ENCODE measurements at places on chromosomes 6 and 20. TPM values are rescaled to one million over a fixed set of nuclear protein-coding genes. Genes with fewer than 3 reads are reported as not detected.

Gene LRRC73
- not detected for polyA plus RNA-seq

DNA sequence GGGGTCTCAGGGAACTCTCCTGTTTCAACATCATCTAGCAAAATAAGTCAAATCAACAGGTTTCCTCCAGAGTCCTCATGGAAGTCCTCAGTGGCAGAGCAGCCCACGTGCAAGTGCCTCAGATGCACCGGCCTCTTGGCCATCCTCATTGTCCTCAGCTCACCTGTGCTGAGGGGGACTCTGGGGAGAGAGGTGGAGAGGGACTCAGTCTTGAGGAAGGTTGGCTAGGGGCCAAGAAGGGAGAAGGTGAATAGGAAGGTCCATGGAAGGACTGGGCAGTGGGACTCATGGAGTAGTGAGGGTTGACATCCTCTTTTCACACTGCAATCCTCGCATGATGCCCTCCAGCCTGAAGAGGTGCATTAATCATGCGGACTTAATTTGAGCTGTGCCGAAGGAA is 77.9 kb upstream of the DUSP22 start:
- no peak for DNase-seq

- DNase-seq, result no peak
Observed at GRCh38 chr6:21753241-21754108, 159.9 kb downstream of the SOX4 start.

DNA sequence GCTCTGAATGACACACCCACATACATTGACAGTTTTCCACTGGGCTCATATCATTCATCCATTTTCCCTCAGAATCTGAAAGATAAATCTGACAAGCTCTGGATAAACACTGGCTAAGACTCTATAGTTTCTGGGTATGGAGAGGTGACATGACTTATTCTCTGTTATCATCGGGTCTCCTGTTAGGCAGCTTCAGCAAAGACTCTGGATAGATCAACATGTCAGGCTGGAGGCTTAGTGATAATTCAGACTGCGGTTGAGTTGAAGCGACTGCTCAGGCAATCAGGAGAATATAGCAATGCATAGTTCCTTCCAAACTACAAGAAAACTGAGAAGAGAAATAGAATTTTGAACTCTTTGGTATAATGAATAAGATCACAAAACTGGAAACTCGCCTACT is 394.6 kb downstream of the CBLN4 start:
- no peak for DNase-seq

DNA sequence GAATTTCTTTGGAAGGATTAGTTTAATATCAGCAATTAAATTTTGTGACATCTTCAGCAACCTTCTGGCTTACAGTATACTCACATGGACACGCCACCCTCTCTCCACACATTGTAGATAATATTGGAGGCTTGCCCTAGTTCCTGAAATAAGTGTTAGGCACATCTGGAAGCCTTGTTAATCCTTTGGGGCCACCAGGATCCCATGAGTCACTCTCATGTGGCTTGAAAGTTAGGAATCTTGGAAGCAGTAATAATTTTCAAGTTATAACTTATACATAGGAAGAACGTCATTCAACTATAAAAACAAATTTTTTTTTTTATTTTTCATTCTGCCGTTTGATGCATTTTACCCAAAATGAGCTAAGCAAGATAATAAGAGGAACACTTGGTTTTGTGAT is 20.5 kb downstream of the LAMA4 start:
- DNase-seq, result no peak

DNA sequence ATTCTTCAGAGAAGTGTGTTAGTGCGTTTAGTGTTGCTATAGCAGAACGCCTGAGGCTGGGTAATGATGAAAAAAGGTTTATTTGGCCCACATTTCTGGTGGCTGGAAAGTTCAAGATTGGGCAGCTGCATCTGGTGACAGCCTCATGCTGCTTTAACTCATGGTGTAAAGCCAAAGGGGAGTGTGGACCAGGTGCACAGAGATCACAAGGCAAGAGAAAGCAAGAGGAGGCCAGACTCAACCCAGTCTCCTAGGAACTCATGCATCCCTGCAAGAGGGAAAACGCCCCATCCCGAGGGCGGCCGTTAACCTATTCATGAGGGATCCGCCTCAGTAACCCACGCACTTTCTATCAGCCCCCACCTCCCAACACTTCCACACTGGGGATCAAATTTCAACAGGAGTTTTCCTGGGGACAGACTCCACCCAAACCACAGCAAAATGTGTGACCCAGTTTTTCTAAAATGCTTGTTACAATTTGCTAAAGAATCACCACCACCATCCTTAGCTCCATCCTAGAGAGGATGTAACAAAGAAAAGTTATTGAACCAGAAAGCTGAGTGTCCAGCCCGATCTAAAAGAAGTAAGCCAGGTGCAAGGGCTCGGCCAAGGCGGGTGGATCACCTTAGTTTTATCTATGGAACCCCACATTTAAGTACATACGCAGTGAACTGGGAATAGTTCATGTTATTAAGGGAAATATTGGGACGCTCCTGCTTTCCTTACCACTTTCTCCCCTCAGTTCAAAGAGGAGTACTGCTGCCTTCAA is 164.8 kb downstream of the QKI start:
- no peak for DNase-seq

GRCh38 chr6:146017672-146018071 is 11.2 kb upstream of the GRM1 start:
- DNase-seq, result no peak
